ENCODE measurements at places on chromosomes 6 and 20.

DNA sequence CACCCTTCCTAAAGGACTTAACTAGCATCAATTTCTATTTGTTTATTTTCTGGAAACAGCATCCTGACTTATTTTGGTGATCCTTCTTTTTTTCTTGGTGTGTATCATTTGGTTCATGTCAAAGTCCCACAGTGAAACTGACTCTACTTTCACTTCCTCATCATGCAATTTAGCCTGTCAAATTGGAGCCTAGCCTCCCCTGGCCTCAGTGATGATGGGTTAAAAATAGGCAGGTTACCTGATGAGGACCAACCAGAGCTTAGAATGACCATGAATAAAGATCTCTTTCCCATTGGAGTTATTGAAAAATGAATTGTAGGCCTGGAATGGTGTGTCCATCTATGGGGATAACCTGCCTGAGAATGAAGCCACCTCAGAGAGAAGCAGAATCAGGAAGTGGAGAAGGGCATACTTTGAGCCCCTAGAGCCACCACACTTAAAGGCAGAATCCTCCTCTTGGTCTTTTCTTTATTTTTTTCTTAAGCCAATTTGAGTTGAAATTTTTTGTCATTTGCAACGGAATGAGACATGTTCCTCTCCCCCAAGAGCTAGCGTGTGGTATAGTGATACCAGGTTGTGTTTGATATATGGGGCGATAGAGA is 105.6 kb downstream of the BTBD3 start:
- DNase-seq, result no peak

- DNase-seq, result no peak
Measured at GRCh38 chr6:123417535-123417934, 219.2 kb downstream of the TRDN start.

GRCh38 chr20:13878566-13878965 is 93.7 kb downstream of the NDUFAF5 start:
- DNase-seq, result no peak

GRCh38 chr6:129607581-129608186 is 102.3 kb downstream of the ARHGAP18 start:
- DNase-seq, result no peak

GRCh38 chr6:43009124-43009523 is 4.6 kb downstream of the MEA1 start:
- DNase-seq, result no peak

DNA sequence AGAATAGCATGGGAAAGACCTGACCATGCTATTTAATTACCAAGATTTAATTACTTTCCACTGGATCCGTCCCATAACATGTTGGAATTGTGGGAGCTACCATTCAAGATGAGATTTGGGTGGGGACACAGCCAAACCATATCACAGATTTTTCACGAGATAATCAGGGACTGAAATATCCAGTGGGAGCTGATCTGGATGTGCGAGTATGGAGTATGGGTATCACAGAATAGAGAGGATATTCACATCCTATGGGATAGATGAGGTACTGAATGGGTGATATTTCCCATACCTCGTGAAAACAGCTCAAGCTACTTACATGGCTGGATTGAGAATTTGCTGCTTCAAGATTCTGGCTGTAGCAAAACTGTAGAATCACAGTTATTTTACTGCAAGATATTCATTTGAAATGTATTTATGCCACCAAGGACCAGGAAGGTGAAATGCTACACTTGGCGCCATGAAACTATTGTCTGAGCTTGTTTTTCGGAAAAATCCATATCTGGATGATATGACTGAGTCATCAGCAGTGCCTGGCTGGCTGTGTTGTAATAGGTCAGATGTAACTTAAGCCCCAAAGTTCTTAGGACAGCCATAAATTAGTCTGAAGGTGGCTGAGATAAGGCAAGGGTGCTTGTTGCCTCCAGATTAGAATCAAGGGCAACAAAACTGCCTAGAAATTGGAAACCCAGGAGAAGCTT is 29.8 kb downstream of the KCNS1 start:
- no peak for DNase-seq

DNA sequence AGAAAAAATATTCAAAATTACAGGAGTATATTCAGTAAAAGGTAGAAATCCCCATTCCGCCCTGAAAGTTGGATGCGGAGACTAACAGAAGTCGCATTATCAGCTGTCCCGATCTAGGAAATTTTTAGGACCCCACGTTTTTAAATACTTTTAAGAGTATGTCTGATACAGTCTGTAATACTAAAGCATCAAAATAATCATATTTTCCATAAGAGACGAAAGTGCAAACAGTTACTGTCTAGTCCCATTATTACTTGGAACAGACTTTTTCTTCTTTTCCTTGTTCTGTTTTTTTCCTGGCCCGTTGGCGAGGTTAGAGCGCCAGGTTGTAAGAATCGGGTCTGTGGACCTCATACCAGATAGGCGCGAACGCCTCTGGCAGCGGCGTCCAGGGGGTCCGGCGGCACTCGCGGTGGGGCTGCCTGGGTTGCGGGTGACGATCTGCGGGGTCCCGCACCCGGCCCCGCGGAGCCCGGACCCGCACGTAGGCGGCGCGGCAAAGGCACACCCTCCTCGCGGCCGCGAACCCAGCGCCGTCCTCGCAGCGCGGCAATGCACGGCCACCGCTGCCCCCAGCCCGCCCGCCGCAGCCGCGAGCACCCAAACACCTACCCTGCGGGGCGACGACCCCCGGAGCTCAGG is 460 bp downstream of the PLAGL1 start:
- DNase-seq, result no peak

DNA sequence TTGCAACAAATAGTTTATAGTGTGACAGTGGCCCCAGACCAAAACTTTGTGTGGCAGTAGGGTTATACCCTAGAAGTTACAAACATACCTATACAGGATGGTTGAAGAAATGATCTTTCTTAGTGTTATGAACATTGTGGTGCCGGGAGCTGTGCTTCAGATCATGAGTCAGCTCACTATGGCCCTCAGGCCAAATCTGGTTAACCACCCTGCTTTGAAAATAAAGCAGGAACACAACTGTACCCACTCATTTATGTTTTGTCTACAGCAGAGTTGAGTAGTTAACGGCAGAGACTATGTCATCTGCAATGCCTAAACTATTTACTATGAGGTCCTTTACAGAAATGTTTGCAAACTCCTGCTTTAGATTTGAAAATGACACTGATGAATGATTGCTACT is 24.3 kb downstream of the AKAP7 start:
- no peak for DNase-seq

- DNase-seq, result no peak
Measured at GRCh38 chr6:15663130-15663871, 473 bp upstream of the DTNBP1 start.

- DNase-seq, result no peak
Measured at GRCh38 chr20:57802765-57803507, 93.1 kb upstream of the PMEPA1 start.

DNA sequence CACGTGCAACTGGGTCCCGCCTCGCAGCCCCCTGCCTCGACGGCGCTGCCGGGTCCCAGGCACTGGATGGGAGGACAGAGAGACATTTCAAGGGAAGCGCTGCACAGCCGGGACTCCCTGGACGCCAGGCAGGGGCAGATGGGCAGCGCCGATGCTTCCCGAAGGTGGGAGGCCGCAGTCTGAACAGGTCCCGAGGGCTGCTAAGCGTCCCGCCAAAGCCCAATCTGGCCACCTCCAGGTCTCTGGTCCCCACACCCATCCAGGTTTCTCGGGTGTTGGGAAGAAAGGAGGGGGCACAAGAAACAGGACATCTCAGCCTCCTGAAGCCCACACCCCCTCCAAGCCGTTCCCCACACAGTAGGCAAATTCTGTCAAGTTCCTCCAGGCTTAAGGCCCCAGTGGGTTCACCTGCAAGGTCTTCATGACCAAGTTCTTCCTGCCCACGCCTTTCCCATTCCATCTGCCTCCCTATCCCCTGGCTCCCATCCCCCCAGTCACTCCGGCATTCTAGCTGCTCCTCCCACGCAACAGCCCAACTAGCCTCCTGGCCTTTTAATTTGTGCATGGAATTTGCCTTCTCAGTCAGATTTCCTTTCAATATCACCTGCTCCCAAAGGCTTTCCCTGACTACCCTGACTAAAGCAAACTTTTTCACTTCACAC is 5.4 kb upstream of the CPXM1 start:
- no peak for DNase-seq

DNA sequence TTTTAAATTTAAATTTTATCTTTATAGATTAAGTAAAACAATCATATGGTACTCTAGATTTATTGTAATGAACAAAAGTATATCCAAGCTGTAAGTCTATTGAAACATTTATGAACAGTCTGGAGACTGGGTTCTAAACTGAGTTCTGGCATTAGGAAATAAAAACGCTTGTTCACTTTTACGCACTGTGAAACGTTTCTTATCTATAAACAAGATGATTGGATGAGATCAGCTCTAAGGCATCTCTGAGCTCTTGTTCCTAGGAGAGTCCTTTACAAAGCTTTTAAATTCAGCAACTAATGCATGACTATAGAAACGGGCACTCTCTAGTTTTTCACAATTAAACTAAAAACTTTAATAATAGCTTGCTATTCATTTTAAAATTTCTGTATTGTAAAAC is 6.8 kb downstream of the HUS1B start:
- DNase-seq, result no peak

DNA sequence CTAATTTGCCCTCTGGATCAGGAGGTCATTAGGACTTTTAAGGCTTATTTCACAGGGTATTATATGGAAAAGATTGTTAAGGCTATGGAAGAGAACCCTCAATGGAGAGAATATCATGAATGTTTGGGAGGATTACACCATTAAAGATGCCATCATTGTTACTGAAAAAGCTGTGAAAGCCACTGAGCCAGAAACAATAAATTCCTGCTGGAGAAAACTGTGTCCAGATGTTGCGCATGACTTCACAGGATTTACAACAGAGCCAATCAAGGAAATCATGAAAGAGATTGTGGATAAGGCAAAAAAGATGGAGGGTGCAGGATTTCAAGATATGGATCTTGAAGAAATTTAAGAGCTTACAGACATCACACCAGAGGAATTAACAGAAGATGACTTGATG is 798.3 kb upstream of the SLC35B3 start:
- DNase-seq, result no peak

- no peak for DNase-seq
Measured at GRCh38 chr6:62612471-62612870, 326.4 kb upstream of the KHDRBS2 start.

- no peak for DNase-seq
Measured at GRCh38 chr20:50709636-50709973, 18.3 kb upstream of the RIPOR3 start.

- DNase-seq, result no peak
Measured at GRCh38 chr6:98039443-98039842, 756.4 kb upstream of the MMS22L start.

GRCh38 chr6:107542192-107542668 is 52.3 kb downstream of the SOBP start:
- DNase-seq, result no peak

GRCh38 chr6:160919723-160920440 is 71.7 kb upstream of the MAP3K4 start:
- no peak for DNase-seq

DNA sequence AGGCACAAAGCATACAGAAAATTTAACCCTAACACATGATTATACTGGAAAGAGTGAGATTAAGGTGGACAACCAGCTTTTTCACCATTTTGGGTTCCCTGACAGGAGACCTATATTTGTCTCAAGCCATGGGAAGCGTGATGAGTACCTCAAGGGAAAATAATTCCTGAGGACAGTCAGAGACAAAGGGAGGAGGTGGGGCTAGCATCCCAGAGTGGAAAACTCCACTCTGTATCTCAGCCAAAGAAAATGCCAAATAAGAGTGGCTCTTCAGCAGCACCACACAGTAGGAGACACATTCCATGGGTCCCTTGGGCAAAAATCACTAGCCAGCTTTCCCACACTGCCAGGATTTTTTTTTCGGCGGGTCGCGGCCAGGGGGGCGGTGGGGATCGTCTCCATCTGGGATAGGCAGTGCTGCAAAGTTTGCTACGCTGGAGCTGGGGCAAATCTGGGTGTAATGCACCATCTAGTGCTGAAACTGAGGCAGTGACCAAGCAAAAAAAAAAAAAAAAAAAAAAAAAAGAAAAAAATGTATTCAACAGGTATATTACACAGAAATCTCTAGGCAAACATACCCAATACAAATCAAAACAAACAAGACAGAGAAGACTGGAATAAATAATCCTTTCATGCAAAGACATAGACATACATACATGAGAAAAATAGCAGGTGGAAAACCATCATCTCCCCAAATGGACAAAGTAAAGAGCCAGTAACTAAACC is 77.3 kb upstream of the SLC35F1 start:
- DNase-seq, result no peak
